Activated CD4-positive, CD25-positive, alpha-beta regulatory T cell treated with anti-CD3 and anti-CD28 coated beads, Interleukin-2, amount 50 U/mL, for 16 hours (primary cell): ENCODE measurements at places on chromosomes 12 and 14.

DNA sequence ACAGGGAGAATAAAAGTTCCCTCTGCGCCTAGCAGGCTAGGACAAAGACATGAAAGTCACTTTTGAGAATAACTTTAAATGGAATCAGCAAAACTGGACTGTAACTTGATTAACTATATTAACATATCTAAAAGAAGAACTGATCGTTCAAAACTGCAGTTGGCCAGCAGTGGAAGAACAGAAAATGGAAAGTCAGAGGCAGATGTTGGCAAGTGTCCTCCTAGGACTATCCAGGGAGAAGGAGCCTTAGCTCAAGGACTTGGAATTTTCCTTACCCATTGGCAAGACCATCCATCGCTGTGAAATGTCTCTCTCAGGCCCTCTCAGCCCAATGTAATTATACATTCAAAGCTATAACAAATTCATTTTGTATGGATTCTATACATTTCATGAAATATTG lies 419.7 kb downstream of the ATP23 start:
- DNase-seq, result no peak

GRCh38 chr14:104296388-104297312 lies 158.3 kb downstream of the KIF26A start:
- DNase-seq, result no peak

DNA sequence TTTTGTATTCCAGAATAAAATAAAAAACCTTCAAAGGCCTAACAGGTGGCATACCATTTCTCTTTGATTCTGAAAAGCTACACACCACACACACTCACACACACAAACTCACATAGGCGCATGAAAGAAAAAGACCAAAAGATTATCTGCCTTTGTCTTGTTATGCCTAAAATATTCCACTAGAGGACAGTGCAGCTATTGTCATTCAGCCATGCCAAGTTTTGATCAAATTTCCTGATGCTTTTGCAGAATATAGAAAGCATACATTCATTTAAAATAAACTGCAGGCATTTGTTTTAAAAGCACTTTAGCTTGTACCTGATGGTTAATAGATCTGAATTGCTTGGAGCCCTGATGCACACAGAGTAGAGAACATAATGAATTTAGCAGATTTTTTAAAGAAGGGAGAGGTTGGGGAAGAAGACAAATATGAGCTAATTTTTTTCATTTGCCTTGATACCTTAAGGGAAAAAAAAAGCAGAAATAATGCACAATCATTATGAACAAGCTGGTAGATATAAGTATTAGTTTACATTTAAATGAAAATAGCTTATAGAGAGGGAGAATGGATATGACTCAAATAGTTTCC lies 1766.9 kb upstream of the SEL1L start:
- no peak for DNase-seq

DNA sequence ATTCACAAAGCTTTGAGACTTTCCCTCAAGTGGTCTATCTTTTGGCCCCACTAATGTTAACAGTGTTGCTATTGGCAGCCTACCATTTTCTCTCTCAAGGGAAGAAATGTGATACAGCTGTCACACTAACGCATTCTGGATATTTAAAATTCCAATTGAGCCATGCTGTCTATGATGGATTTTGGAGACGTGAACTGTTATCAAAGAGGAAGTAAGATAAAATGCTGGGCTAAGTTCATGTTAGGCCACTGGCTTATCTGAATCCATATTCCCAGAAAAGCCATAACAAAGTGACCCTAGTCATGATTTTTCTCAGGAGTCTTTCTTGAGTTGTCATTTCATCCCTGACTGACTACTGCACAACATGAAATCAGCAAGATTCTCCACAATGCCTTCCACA lies 200.2 kb downstream of the PHLDA1 start:
- no peak for DNase-seq

DNA sequence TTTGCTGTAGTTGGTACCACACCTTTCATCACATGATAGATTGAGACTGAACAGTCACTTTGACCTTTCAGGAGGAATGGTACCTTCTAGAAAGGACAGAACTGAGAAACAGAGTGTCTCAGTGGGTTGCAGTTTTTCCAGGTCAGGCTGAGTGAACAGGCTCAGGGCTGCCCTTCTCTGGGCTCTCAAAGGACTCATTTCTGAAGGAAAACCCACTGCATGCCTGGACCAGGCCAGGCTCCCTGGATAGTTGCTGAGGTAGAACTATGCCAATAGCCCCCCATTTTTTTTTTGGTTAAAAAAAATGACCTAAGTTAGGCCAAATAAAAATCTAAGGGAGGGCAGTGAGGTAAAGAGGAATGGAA lies 148.1 kb upstream of the EGLN3 start:
- no peak for DNase-seq

GRCh38 chr14:93276031-93276716 lies 56.7 kb downstream of the BTBD7 start:
- no peak for DNase-seq

DNA sequence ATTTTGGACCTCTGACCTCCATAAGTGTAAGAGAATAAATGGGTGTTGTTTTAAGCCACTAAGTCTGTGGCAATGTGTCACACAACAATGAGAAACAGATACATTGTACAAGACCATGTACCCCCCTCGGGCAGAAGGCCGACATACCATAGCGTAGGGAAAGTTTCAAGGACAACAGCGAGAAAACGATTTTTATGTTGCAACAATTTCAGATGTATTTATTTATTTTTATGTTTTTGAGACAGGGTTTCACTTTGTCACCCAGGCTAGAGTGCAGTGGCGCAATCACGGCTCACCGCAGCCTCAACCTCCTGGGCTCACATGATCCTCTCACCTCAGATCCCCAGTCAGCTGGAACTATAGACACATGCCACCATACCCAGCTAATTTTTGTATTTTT lies 136.4 kb upstream of the NCOR2 start:
- DNase-seq, result no peak

DNA sequence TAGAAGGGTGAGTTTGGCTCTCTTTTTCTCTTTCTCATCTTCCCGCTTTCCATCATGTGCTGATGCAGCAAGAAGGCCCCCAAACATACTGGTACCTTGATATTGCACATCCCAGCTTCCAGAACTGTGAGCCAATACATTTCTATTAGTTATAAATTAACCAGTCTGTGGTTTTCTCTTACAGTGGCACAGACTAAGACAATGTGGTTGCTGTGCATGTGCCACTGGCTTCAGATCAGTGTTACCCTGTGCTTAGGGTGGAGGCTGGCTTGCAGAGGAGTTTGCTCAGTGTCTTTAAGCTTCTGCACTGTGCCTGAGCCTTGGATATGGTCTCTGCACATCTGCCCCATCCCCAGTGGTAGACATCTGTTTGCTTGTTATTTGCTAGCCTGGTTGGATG lies 5.5 kb downstream of the IFI27L2 start:
- DNase-seq, result no peak

GRCh38 chr12:58363971-58364370 lies 422.6 kb downstream of the ATP23 start:
- no peak for DNase-seq

DNA sequence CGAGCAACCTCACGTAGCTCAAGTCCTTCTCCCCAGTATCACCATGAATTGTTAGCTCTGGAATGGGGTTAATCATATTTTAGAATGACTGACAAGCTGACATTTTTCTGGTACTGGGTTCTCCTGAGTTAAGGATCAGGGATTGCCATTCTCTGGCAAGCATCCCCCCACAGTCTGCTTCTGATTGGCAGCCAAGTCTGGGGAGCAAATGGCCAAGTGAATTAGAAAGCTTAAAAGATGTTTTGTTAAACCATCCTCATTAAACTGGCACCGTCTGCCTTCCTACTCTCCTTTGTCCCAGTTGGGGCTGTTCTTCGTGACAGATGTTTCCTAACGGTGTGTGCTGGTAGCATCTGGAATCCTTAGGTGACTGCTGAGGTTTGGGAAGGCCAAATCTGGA lies 17.2 kb upstream of the CISTR start:
- no peak for DNase-seq

DNA sequence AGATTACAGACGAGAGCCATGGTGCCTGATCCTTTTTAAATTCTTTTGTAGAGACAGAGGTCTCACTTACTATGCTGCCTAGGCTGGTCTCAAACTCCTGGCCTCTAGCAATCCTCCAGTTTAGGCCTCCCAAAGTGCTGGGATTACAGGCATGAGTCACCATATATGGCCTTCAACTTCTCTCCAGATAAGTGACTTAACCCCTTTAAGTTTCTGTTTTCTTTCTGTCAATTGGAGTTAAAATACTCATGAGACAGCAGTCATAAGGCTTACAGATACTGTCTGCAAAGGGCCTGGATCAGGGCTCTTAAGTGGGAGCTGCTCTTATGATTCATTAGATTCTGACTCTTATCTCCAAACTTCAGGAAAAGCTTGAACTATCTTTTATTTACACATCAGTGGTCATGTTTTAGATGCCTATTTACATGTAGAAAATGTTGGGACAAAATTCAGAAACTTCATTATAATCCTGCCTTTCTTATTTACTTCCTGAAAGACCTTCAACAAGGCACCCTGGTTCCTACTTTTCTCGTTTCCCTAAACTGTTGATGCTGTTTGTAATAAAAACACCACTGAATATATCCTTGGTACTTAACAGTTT lies 271.5 kb upstream of the TBX3 start:
- DNase-seq, result no peak

DNA sequence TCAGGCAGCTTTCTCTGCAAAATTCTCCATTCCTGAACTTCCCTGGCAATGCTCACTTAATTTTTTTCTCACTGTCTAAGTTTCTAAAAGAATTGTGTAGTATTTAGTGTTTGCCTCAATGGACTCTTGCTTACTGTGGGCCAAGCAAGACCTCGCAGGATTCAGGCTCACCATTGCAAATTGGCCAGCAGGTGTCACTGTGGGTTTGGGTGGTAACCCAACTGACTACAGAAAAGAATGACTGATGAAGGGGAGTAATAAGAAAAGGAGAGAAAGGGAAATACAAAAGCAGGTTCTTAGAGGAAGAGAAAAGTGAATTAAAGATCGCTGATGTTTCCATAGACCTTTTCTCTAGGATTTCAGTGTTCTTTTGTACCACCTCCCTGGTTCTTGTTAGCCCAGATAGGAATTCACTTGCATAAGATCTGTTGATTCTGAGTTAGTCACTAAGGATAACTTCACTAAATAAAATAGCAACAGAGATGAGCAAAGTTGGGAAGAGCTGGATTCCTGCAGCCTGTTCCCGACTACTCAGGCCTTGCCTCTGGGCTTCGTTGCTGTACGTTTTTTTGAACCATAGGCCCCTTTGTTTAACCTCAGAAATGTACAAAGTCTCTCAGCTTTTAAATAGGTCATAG lies 386.5 kb upstream of the DDHD1 start:
- DNase-seq, result peak; percentile 1

GRCh38 chr12:11777962-11778361 lies 128.5 kb downstream of the ETV6 start:
- DNase-seq, result no peak

GRCh38 chr12:100753837-100754236 lies 40.7 kb upstream of the ANO4 start:
- no peak for DNase-seq

DNA sequence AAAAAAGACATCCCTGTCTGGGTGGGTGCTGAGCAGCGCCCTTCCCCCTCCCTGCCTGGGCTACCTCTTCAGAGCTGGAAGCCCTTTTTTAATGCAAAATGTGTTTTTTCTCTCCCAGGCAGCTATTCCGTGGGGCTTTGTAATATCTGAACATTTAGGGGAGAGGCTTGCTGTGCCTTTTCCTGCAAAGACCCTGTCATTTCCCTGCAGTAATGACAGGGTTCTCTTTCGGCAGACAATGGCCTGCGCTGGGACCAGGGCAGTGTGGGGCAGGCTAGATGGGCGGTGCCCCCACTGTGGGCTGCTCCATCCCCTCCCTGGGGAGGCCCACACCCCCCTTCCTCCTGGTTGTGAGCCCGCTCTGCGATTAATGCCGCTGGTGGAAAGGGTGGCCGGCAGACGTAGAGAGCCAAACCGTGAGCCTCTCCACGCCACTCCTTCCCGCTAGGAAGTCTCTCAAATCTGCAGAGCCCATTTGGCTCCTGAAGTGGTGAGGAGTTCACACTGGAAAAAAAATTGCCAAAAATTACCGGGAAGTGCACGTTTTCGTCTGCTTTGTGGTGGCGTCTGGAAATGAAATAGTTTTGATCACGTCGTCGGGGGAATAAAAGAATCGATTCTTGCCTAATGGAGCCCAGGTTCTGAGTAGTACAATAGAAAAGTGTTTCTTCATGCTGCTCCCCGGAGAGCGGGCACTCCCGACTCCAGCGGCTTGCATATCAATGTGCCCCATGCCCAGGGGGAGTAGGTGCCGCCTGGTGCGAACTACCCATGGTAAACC lies 31.5 kb downstream of the KIF26A start:
- no peak for DNase-seq

- DNase-seq, result no peak
Observed at GRCh38 chr14:68476212-68477109, 316.4 kb downstream of the ZFP36L1 start.

- no peak for DNase-seq
Observed at GRCh38 chr12:40691913-40692764, at the start of gene CNTN1. CNTN1 (plus strand) TSS chr12:40692439.

- DNase-seq, result no peak
Observed at GRCh38 chr14:75578786-75579337, 442 bp downstream of the FLVCR2 start.

GRCh38 chr14:96762650-96763049 lies 34.5 kb upstream of the VRK1 start:
- no peak for DNase-seq

DNA sequence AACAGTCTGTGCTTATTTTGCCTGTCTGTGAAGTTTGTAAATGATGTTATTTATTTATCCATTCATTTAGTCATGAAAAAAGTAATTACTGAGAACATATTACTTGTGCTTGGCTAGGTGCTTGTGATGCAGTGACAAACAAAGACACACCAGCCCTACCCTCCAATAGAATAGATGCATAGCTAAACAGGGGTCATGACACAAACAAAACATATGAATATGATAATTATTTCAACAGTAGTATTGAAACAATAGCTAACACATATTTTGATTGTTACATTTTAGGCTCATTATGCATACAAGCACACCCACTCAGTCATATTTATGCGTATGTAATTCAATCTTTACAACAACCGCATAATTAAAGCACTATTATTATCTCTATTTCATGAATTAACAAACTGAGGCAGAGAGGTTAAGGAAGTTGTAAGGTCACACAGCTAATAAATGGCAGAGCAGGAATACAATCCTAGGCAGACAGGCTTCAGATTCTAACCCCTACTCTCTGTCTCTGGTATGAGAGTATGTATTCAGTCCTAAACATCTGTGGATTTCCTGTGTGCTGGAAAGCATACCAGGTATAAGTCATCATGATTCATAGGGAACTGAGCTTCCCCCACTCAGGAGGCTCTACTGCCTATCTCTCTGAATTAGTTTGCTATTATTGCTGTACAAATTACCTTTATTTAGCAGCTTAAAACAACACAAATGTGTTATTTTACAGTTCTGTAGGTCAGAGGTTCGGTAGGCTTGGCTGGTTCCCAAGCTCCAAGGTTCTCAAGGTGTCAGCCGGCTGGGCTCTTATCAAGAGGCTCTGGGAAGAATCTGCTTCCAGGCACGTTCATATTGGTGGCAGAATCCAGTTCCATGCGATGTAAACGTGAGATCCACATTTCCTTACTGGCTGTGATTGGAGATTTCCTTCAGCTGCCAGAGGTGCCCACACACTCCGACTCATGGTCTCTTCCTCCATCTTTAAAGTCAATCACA lies 509.4 kb downstream of the GALC start:
- DNase-seq, result no peak
